ENCODE measurements at places on chromosomes 5 and 9. TPM values are rescaled to one million over a fixed set of nuclear protein-coding genes. Genes with fewer than 3 reads are reported as not detected.

GRCh38 chr5:129904102-129904666 is at the start of gene CHSY3:
Gene CHSY3, plus strand, starts transcription at chr5:129904465.
- peak; percentile 38 for DNase-seq
- peaks cover 16% of the 10 kb centered on the region for H3K4me1 ChIP-seq

Gene VPS13A
- total RNA-seq = 30.1 TPM

- H3K27me3 ChIP-seq = no peaks in the 10 kb centered on the region
- no peak overlapping the region for H3K4me3 ChIP-seq
- no peaks in the 10 kb centered on the region for H3K4me1 ChIP-seq
- DNase-seq = no peak
- no peak overlapping the region for H3K27ac ChIP-seq
- H3K36me3 ChIP-seq = no peaks in the 10 kb centered on the region
Measured at GRCh38 chr9:83570359-83570758, 32.2 kb upstream of the FRMD3 start.

- no peak overlapping the region for H3K27ac ChIP-seq
- no peaks in the 10 kb centered on the region for H3K4me1 ChIP-seq
- H3K36me3 ChIP-seq = no peaks in the 10 kb centered on the region
- H3K27me3 ChIP-seq = no peaks in the 10 kb centered on the region
Measured at GRCh38 chr5:60297658-60298057, 402.3 kb downstream of the DEPDC1B start.

Gene OLFM1
- 0.70 TPM for total RNA-seq

Gene IFNA2
- total RNA-seq = not detected

- H3K4me1 ChIP-seq = peaks cover 26% of the 10 kb centered on the region
- H3K36me3 ChIP-seq = no peaks in the 10 kb centered on the region
- H3K27ac ChIP-seq = no peak overlapping the region
- H3K27me3 ChIP-seq = no peaks in the 10 kb centered on the region
- H3K4me3 ChIP-seq = no peak overlapping the region
- DNase-seq = no peak
Measured at GRCh38 chr9:77839459-77840140, 191.5 kb upstream of the GNA14 start.

DNA sequence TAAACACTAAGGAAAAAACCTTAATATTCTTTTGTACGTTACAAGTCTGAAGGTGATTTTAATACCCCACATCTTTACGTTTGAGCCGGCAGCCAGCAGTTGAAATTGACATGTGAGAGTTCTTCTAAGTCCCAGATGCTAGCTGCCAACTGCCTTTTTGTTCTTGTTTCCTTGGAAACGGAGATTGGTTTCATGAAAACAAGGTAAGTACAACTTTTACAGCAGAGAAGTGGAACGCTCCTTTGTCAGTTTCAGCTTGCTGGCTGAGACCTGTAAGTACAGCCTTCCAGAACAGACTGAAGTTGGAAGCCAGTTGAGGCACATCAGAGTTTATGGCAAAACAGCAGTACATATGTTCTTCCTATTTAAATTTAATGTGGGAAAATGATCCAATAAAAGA is 1018.4 kb upstream of the ARRDC3 start:
- no peaks in the 10 kb centered on the region for H3K4me1 ChIP-seq
- H3K36me3 ChIP-seq = no peaks in the 10 kb centered on the region
- H3K27me3 ChIP-seq = no peaks in the 10 kb centered on the region
- no peak overlapping the region for H3K27ac ChIP-seq
- H3K4me3 ChIP-seq = no peak overlapping the region

Gene SLC9A3
- total RNA-seq = 1.3 TPM

- no peak overlapping the region for H3K4me3 ChIP-seq
- H3K4me1 ChIP-seq = no peaks in the 10 kb centered on the region
- no peak overlapping the region for H3K27ac ChIP-seq
- DNase-seq = no peak
- no peaks in the 10 kb centered on the region for H3K27me3 ChIP-seq
- peaks cover 3% of the 10 kb centered on the region for H3K36me3 ChIP-seq
Measured at GRCh38 chr5:35698047-35698808, 80.6 kb downstream of the SPEF2 start.

Gene SV2C
- 0.23 TPM for total RNA-seq

DNA sequence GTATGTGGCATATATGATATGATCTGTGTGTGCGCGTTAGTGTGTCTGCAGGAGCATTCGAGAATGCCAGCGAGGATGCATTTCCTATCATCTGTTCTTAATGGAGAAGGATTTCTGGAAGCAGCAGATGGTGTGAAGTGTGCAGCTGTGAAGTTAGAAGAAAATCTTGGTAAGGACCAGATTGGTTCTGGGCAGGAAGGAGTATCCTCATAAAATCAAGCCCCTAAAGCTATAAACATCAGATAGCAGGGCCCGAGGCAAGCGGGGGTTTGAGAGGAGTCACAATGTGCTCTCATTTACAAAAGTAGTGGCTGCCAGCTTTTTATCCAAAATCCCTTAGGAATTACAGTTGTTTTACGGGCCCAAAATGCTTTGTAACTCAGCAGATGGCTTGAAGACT is 40.0 kb downstream of the DAPK1 start:
- no peaks in the 10 kb centered on the region for H3K27me3 ChIP-seq
- H3K27ac ChIP-seq = no peak overlapping the region
- DNase-seq = no peak
- H3K4me1 ChIP-seq = peaks cover 34% of the 10 kb centered on the region

Gene TMEM174
- total RNA-seq = not detected

DNA sequence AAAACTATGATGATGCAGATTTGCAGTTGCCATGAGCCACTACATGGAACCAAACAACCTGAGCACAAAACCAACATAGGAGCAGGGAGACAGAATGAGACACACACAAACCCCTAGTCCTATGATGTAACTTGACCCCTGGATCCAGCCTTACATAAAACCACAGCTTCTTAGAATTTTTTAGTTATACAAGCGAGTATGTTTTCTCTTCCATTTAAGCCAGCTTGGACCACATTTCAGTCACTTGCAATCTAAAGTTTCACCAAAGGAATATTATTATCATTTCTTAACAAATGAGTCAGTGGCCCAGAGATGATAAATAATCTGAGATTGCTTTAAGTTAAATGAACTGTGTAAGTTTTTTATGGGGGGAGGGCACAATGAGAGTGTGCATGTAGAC is 6.8 kb downstream of the SPOCK1 start:
- no peak overlapping the region for H3K4me3 ChIP-seq
- H3K27ac ChIP-seq = no peak overlapping the region
- no peaks in the 10 kb centered on the region for H3K36me3 ChIP-seq

- peaks cover 62% of the 10 kb centered on the region for H3K4me1 ChIP-seq
- peak; percentile 62 for DNase-seq
- H3K27me3 ChIP-seq = peaks cover 9% of the 10 kb centered on the region
- H3K4me3 ChIP-seq = peak overlapping the region; percentile 76
Measured at GRCh38 chr9:69180670-69181069, 6.6 kb downstream of the TJP2 start.

DNA sequence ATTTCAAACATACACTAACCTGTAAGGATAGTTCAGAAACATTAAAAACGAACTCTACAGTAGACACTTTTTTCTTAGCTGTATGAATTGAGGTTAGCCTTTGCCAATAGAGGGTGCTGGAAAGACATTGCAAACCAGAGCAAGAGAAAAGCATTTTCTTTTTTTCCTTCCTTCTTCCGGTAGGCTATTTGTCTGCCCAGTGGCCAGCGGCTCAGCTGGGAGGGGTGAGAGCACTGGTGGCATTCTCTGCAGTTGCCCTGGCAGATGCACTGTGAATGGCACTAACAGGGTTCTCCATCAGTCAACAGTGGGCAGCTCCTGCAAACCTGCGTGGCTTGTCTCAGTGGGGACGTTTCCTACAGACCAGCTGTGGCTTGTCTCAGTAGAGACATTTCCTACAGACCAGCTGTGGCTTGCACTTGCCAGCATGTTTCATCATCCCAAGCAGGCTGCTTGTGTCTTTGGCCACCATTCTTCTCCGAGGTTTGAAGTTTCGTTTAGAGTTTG is 984.5 kb upstream of the CDH18 start:
- H3K4me1 ChIP-seq = no peaks in the 10 kb centered on the region
- DNase-seq = no peak
- H3K27me3 ChIP-seq = no peaks in the 10 kb centered on the region

GRCh38 chr5:159971038-159971437 is 37.9 kb upstream of the TTC1 start:
- no peak for DNase-seq
- H3K36me3 ChIP-seq = no peaks in the 10 kb centered on the region
- H3K27ac ChIP-seq = no peak overlapping the region

Gene ANKRD34B
- total RNA-seq = not detected

DNA sequence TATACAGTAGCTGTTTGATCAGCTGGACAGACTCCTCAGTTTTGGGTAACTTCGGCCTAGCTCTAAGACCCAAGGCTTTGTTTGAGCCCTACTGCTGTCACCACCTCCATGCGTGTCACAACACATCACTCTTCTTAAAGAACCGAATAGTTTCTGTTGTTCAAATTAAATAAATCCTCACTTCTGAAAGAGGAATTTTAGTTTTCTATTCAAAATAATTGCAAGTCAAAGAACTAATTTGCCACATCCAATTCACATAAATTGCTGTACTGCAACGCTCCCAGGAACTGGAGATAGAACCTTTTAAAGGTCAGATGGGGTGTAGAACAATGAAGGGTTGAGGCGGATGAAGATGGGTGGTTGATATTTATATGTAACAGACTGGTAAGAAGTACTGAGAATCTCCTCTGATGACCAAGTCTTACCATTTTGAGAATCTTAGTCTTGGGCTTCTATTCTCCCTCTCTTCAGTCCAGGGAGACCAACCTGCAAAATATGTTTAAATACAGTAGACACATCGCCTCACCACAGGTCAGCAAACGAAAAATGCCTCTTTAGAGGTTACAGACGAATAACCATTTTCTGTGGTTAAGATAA is 1.6 kb downstream of the NREP start:
- no peak overlapping the region for H3K27ac ChIP-seq
- no peaks in the 10 kb centered on the region for H3K36me3 ChIP-seq
- no peak overlapping the region for H3K4me3 ChIP-seq
- DNase-seq = no peak
- peaks cover 22% of the 10 kb centered on the region for H3K4me1 ChIP-seq
- no peaks in the 10 kb centered on the region for H3K27me3 ChIP-seq

Gene LRRC19
- not detected for total RNA-seq

Gene AK3
- 37.1 TPM for total RNA-seq

All from activated T-cell treated with anti-CD3 and anti-CD28 coated beads, Interleukin-2, amount 50 U/mL, for 72 hours (primary cell).